ENCODE measurements at places on chromosomes 7 and 10.

GRCh38 chr10:6583447-6583846 is 3.4 kb upstream of the PRKCQ start:
- no peak for DNase-seq

DNA sequence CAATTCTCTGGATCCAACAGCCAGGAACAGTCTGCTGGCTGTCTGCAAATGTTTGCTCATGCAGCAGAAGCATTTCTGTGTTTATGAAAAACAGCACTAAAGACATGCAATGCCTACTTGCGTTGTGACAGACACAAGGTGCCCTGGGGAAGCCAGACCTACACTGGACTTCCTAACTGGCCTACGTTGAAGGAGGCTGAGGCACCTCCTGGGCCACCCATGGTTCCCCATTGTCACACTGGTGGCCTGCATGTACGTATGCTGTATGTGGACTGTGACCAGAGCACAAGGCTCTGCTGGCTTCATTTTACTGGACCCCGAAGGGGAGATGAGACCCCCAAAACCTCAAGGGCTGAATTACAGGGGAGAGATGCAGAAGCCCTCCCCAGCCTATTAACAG is 27.7 kb downstream of the PSAP start:
- DNase-seq: no peak

- DNase-seq: no peak
These were observed 476 bp upstream of the ZFYVE27 start for GRCh38 chr10:97736403-97736901.

- no peak for DNase-seq
These were observed 15.9 kb downstream of the URGCP start for GRCh38 chr7:43890468-43890867.

DNA sequence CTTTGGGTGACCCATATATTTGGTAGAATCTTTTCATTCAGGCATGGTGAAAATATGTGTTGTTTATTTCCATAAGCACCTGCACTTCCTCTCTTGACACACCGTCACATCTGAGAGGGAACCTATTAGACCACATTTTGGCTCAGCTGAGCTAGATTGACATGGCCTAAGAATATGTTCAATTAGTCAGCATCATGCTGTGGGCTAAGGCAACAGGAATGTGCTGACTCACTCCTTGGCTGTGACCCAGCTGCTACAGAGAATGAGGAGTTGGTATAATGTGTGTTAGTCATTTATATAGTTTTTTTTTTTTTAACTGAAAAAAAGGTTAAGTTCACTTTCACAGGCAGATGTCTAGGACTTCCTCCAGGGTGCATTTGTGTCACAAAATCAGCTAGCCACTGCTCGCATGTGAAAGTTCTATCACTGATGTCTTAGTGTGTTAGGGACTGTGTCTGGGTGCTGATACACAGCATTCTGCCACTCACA is 180.6 kb downstream of the SEMA3E start:
- peak; percentile 51 for DNase-seq

GRCh38 chr7:135929722-135930141 is 47.4 kb downstream of the MTPN start:
- no peak for DNase-seq

- peak; percentile 23 for DNase-seq
These were observed 94.2 kb downstream of the ST7 start for GRCh38 chr7:117047496-117047895.

GRCh38 chr10:31694929-31695837 is 233.4 kb downstream of the ARHGAP12 start:
- no peak for DNase-seq

- DNase-seq: no peak
These were observed 1216.4 kb downstream of the CNTNAP2 start for GRCh38 chr7:147332988-147333387.

DNA sequence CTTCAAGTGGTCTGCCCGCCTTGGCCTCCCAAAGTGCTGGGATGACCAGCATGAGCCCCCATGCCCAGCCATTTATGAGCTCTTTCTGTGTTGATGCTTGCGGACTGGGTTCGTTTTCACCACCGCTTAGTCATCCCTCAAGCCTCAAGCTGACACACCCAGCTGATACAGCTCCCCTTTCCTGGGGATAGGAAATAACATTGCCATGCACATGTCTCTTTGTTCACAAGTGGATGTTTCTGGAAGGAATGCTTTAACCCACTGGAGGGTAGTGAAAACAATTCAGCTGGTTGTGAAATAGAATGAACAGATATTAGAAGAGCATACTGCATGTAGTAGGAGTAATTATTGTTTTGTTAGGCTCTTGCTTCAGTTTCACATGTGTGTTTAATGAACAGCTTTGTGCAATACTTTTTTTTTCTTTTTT is 8.5 kb upstream of the METTL27 start:
- no peak for DNase-seq

Data from NCI-H1048 (cell line).